Purkinje cell (primary cell): ENCODE measurements at places on chromosomes 1 and 21. TPM values are rescaled to one million over a fixed set of nuclear protein-coding genes. Genes with fewer than 3 reads are reported as not detected.

C4BPB gene
- not detected in 2 replicates for polyA plus RNA-seq

SV2A gene
- 61.6 and 65.2 TPM in 2 replicates for polyA plus RNA-seq

AIRE gene
- polyA plus RNA-seq: not detected in 2 replicates

EIF4G3 gene
- polyA plus RNA-seq: 70.4 and 81.9 TPM in 2 replicates

ATP1A4 gene
- polyA plus RNA-seq: not detected in 2 replicates

ESPN gene
- polyA plus RNA-seq: 5.3 and 10.1 TPM in 2 replicates

STUM gene
- 0.35 and 1.1 TPM in 2 replicates for polyA plus RNA-seq

EVI5 gene
- polyA plus RNA-seq: 10.9 and 15.7 TPM in 2 replicates

LUZP1 gene
- polyA plus RNA-seq: 112 and 146 TPM in 2 replicates

SMCP gene
- not detected in 2 replicates for polyA plus RNA-seq

TM2D1 gene
- polyA plus RNA-seq: 345 and 419 TPM in 2 replicates

MAB21L3 gene
- not detected in 2 replicates for polyA plus RNA-seq

TMEM269 gene
- polyA plus RNA-seq: not detected in 2 replicates

WLS gene
- 28.3 and 32.5 TPM in 2 replicates for polyA plus RNA-seq

GCSAML gene
- polyA plus RNA-seq: 0.06 and 1.9 TPM in 2 replicates

IFFO2 gene
- 0.50 and 0.84 TPM in 2 replicates for polyA plus RNA-seq

GJB4 gene
- not detected in 2 replicates for polyA plus RNA-seq

DENND2C gene
- 2.4 and 2.9 TPM in 2 replicates for polyA plus RNA-seq

GNAT2 gene
- polyA plus RNA-seq: not detected in 2 replicates

ARHGAP30 gene
- polyA plus RNA-seq: 0.11 TPM in 1 of 2 replicates, not detected in the other

VWA5B1 gene
- not detected in 2 replicates for polyA plus RNA-seq

BACE2 gene
- 0.78 and 1.7 TPM in 2 replicates for polyA plus RNA-seq

SPRR5 gene
- not detected in 2 replicates for polyA plus RNA-seq

LHX8 gene
- not detected in 2 replicates for polyA plus RNA-seq

RNU1-3 gene
- polyA plus RNA-seq: not detected in 2 replicates

CFAP57 gene
- polyA plus RNA-seq: 0.70 and 1.0 TPM in 2 replicates

OR2W3 gene
- not detected in 2 replicates for polyA plus RNA-seq

NEGR1 gene
- 19.2 and 22.6 TPM in 2 replicates for polyA plus RNA-seq

MPL gene
- polyA plus RNA-seq: not detected in 2 replicates

KDF1 gene
- not detected in 2 replicates for polyA plus RNA-seq

SUSD4 gene
- 153 and 160 TPM in 2 replicates for polyA plus RNA-seq

ANKRD35 gene
- 0.39 and 0.78 TPM in 2 replicates for polyA plus RNA-seq

IL20 gene
- not detected in 2 replicates for polyA plus RNA-seq

OR2M3 gene
- not detected in 2 replicates for polyA plus RNA-seq

LCE1E gene
- not detected in 2 replicates for polyA plus RNA-seq

FGR gene
- 1.0 TPM in 1 of 2 replicates, not detected in the other for polyA plus RNA-seq

MNDA gene
- polyA plus RNA-seq: 0.41 TPM in 1 of 2 replicates, not detected in the other

TTC34 gene
- 0.04 and 0.55 TPM in 2 replicates for polyA plus RNA-seq

FOXD2 gene
- polyA plus RNA-seq: not detected in 2 replicates

PLEKHN1 gene
- not detected in 2 replicates for polyA plus RNA-seq

MFAP2 gene
- polyA plus RNA-seq: not detected in 2 replicates

NR5A2 gene
- polyA plus RNA-seq: 0.23 and 0.39 TPM in 2 replicates

KRTAP7-1 gene
- polyA plus RNA-seq: not detected in 2 replicates

CFHR2 gene
- not detected in 2 replicates for polyA plus RNA-seq

BARHL2 gene
- 0.15 TPM in 1 of 2 replicates, not detected in the other for polyA plus RNA-seq

OR2T2 gene
- polyA plus RNA-seq: not detected in 2 replicates

ZMYM1 gene
- polyA plus RNA-seq: 5.7 and 6.1 TPM in 2 replicates

AMY1C gene
- polyA plus RNA-seq: not detected in 2 replicates

TSPEAR gene
- polyA plus RNA-seq: not detected in 2 replicates

KLF17 gene
- not detected in 2 replicates for polyA plus RNA-seq

TNFSF4 gene
- 0.63 TPM in 1 of 2 replicates, not detected in the other for polyA plus RNA-seq

GBP5 gene
- not detected in 2 replicates for polyA plus RNA-seq

MYOG gene
- polyA plus RNA-seq: not detected in 2 replicates
